ENCODE measurements at places on chromosomes 6 and 20. TPM values are rescaled to one million over a fixed set of nuclear protein-coding genes. Genes with fewer than 3 reads are reported as not detected.

KCNQ2 gene
- total RNA-seq, result 0.49 TPM

DNA sequence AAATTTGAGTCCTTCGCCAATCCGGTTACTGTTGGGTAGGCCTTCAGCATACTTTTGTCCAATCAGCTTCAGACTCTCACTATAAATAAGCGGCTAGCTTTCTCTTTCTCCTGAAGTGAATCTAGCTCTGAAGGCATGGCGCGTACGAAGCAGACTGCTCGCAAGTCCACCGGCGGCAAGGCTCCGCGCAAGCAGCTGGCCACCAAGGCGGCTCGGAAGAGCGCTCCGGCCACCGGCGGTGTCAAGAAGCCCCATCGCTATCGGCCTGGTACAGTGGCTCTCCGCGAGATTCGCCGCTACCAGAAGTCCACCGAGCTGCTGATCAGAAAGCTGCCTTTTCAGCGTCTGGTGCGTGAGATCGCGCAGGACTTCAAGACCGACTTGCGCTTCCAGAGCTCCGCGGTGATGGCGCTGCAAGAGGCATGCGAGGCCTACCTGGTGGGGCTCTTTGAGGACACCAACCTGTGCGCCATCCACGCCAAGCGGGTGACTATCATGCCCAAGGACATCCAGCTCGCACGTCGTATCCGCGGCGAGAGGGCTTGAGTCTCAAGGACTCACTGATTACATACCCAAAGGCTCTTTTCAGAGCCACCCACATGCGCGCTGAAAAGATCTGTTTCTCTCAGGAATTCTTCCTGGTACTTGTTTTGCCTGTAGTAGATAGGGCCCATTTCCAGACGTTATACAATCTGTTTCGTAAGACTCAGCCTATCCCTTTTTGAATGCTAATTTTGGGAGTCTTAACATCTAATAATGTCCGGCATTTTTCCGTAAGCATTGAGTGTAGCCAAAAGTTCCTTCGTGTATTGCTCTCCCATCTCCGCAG, 102.0 kb downstream of the OR2B2 start:
- no peaks in the 10 kb centered on the region for H3K36me3 ChIP-seq
- peaks cover 25% of the 10 kb centered on the region for H3K4me1 ChIP-seq
- H3K4me3 ChIP-seq, result peak overlapping the region; percentile 74
- peak; percentile 98 for DNase-seq
- peak overlapping the region; percentile 82 for H3K27ac ChIP-seq

- no peak overlapping the region for H3K4me3 ChIP-seq
- no peaks in the 10 kb centered on the region for H3K36me3 ChIP-seq
- no peak overlapping the region for H3K27ac ChIP-seq
- no peak for DNase-seq
Measured at GRCh38 chr6:22666021-22666420, 96.7 kb downstream of the HDGFL1 start.

RUNX2 gene
- total RNA-seq, result 0.61 TPM

LCA5 gene
- 0.26 TPM for total RNA-seq

PCED1A gene
- total RNA-seq, result 28.6 TPM

GRCh38 chr6:125188594-125189203, 35.1 kb downstream of the TPD52L1 start:
- H3K36me3 ChIP-seq, result no peaks in the 10 kb centered on the region
- H3K4me1 ChIP-seq, result no peaks in the 10 kb centered on the region
- H3K27ac ChIP-seq, result no peak overlapping the region
- no peak for DNase-seq
- H3K27me3 ChIP-seq, result no peaks in the 10 kb centered on the region
- no peak overlapping the region for H3K4me3 ChIP-seq

F13A1 gene
- 1.6 TPM for total RNA-seq

DNA sequence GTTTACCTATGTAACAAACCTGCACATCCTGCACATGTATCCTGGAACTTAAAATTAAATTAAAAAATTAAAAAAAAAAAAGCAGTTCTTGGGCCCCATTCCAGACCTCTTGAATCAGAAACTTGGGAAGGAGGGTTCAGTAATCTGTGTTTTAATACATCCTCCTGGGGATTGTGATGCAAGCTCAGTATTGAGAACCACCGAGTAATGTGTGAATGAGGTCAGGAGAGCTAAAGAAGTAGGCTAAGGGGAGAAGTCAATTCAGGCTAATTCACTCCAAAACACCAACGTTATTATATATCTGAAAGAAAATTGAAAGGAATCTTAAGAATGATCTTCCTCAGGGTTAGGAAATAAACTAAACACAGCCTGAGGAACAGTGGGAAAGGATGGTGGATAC, 120.4 kb downstream of the RNF144B start:
- 0 out of 2 replicates have a peak, but pooled peaks cover 4% of the 10 kb centered on the region for H3K27me3 ChIP-seq
- no peak for DNase-seq
- H3K4me3 ChIP-seq, result no peak overlapping the region
- H3K4me1 ChIP-seq, result no peaks in the 10 kb centered on the region

OR2B6 gene
- 1.7 TPM for total RNA-seq

GRCh38 chr6:49522710-49523593, 23.2 kb downstream of the GLYATL3 start:
- H3K36me3 ChIP-seq, result no peaks in the 10 kb centered on the region
- no peaks in the 10 kb centered on the region for H3K4me1 ChIP-seq
- no peak overlapping the region for H3K4me3 ChIP-seq
- H3K27ac ChIP-seq, result no peak overlapping the region
- no peaks in the 10 kb centered on the region for H3K27me3 ChIP-seq

GRCh38 chr6:168937054-168937453, 316.6 kb downstream of the THBS2 start:
- H3K27ac ChIP-seq, result no peak overlapping the region
- no peaks in the 10 kb centered on the region for H3K27me3 ChIP-seq
- H3K36me3 ChIP-seq, result no peaks in the 10 kb centered on the region
- no peaks in the 10 kb centered on the region for H3K4me1 ChIP-seq
- DNase-seq, result no peak

DNA sequence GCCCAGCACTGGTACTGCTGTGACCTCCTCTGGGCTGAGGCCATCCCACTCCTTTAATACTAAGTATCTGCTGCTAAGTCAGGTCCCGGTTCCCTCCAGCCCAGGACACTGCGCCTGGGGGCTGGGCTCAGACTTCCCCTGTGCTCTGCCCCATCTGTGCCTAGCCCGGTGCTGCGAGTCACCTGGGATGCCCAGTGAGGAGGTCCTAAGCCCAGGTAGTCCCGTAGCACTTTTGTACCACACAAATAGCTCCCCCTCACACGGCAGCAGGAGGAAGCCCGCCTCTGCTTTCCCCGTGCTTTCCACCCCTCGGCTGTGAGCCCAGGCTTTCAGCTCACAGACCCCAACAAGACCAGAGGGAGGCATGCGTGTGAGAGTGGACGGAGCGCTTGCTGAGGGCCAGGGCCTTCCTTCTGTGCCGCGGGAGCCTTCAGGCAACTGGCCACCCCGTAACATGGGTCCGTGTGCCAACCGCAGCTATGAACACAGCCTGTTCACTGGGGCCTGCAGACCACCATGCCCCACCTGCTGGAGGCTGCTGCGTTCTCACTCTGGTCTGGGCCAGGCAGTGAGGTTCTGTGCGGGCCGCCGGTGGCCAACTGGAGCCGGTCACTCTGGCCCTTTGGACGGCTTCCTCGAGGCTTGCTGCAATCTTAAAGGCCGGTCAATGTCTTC, 79.9 kb upstream of the MPC1 start:
- H3K27ac ChIP-seq, result no peak overlapping the region
- H3K4me1 ChIP-seq, result no peaks in the 10 kb centered on the region
- H3K36me3 ChIP-seq, result no peaks in the 10 kb centered on the region
- DNase-seq, result no peak
- no peak overlapping the region for H3K4me3 ChIP-seq

TTI1 gene
- 25.6 TPM for total RNA-seq

DNA sequence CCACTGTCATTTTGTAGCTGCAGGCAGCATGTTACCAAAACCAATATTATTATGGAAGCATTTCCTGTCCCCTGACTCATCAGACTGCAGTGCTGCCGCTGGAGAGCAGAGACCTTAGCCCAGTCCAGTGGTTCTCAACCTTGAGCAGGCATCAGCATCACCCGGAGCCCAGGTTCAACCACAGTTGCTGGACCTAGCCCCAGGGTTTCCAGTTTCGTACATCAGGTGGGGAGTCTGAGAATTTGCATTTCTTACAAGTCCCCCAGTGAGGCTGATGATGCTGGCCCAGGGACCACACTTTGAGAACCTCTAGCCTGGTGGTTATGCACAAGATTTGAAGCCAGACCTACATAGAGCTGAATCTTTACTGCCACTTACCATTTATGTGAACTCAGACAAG, 47.3 kb downstream of the LY86 start:
- peak; percentile 43 for DNase-seq
- peaks cover 30% of the 10 kb centered on the region for H3K4me1 ChIP-seq
- H3K4me3 ChIP-seq, result 0 out of 2 replicates have a peak overlapping the region, but pooled peaks have one; percentile 18
- H3K27me3 ChIP-seq, result no peaks in the 10 kb centered on the region
- H3K36me3 ChIP-seq, result peaks cover 4% of the 10 kb centered on the region

GRCh38 chr6:30684386-30685156, 1.9 kb downstream of the PPP1R18 start:
- peak overlapping the region; percentile 100 for H3K4me3 ChIP-seq
- H3K4me1 ChIP-seq, result peaks cover 18% of the 10 kb centered on the region
- peaks cover 9% of the 10 kb centered on the region for H3K36me3 ChIP-seq
- H3K27me3 ChIP-seq, result no peaks in the 10 kb centered on the region

- H3K27ac ChIP-seq, result no peak overlapping the region
- no peak overlapping the region for H3K4me3 ChIP-seq
- H3K4me1 ChIP-seq, result peaks cover 7% of the 10 kb centered on the region
- peaks cover 3% of the 10 kb centered on the region for H3K27me3 ChIP-seq
- no peaks in the 10 kb centered on the region for H3K36me3 ChIP-seq
Measured at GRCh38 chr6:17998003-17998402, 10.6 kb upstream of the KIF13A start.

DNA sequence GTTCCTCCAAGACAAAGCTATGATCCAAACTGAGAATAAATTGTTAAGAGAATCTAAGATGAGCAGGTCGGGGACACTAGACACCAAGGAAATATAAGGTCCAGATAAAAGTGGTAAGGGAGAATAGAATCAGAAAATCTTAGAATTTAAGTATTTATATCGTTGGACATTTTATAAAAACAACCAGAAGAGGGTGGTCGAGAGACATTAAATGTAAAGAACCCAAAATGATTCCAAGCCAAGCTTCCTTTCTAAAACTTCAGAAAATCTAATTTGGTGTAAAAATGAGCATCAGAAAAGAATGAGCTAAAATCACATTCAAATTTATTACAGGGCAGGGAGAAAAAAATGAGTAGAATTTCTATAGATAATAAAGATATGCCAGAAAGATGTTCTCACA, 97.8 kb upstream of the OGFRL1 start:
- H3K36me3 ChIP-seq, result no peaks in the 10 kb centered on the region
- H3K4me1 ChIP-seq, result no peaks in the 10 kb centered on the region
- no peaks in the 10 kb centered on the region for H3K27me3 ChIP-seq
- H3K27ac ChIP-seq, result no peak overlapping the region
- no peak for DNase-seq

DNA sequence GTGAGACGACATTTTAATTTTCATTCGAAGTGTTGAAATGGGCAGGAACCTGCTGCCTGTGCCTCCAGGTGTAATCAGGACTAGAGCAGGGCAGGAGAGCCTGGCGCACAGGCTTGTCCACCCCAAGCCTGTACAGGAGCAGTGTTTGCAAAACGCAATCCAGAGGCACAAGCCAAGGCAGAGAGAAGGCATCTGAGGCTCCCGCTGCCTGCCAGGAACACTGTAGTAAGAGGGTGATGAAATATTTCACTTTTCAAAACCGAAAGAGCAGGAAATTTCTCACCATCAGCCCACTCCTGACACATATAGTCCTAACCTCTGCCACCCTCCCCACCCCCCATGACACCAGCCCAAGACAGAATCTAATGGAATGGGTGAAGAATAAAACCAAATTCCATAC, 132.5 kb downstream of the RTN4IP1 start:
- DNase-seq, result no peak
- H3K27ac ChIP-seq, result no peak overlapping the region

DNA sequence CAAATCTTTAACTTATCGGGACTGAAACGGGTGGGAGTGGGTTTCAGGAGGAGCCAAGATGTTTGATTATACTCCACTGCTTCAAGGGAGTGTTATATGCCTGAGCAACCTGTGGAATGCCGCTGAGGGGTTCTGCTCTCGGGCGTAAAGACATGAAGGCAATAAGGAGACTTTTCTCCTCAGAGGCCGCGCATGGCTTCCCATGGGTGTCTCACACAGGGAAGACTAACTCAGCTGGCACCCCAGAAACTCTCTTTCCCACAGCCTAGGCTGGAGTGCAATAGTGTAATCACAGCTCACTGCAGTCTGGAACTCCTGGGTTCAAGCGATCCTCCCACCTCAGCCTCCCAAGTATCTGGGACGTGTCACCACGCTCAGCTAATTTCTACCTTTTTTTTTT, 5.1 kb upstream of the C20orf141 start:
- H3K27me3 ChIP-seq, result peaks cover 5% of the 10 kb centered on the region
- H3K4me1 ChIP-seq, result no peaks in the 10 kb centered on the region
- H3K4me3 ChIP-seq, result no peak overlapping the region
- H3K36me3 ChIP-seq, result no peaks in the 10 kb centered on the region
- no peak overlapping the region for H3K27ac ChIP-seq
- DNase-seq, result no peak

- H3K4me3 ChIP-seq, result no peak overlapping the region
- no peak overlapping the region for H3K27ac ChIP-seq
- H3K4me1 ChIP-seq, result no peaks in the 10 kb centered on the region
- H3K27me3 ChIP-seq, result no peaks in the 10 kb centered on the region
- no peak for DNase-seq
- peaks cover 49% of the 10 kb centered on the region for H3K36me3 ChIP-seq
Measured at GRCh38 chr6:160077024-160077423, 44.6 kb upstream of the SLC22A1 start.

GGTLC1 gene
- total RNA-seq, result not detected

DNA sequence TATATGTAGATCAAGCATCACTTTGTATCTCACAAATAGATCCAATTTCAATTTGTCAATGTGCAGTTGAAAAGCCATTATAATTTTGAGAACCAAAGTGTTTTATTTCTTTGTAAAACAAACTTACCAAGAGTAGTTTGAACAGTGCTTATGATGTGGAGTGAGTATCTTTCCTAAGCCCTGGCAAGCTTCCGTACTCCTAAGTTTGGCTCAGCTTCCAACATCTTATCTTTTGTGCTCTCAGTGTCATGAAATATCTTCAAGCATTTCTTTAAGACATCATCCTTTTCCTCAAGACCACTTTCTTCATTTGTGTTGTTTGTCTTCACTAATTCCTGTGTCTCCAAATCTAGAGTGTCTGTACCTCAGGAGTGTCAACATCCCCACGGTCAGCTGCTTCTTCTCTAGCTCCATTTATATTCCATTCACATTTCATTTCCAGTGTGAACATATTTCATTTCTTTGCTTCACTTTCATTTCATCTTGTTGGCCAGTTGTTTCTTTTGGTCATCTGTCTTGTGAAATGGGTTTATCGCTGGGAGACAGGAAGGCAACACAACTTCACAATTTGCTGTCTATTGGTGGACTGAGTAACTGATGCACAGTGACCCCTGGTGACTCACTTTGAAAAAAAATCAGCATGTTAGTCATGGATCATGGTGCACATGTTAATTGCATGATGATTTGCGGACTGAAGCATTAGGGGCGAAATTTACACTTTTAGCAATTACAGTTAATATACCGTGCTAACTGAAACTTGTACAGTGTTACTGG, 36.9 kb downstream of the SLC24A3 start:
- H3K27me3 ChIP-seq, result no peaks in the 10 kb centered on the region
- no peak overlapping the region for H3K4me3 ChIP-seq
- DNase-seq, result no peak
- H3K27ac ChIP-seq, result no peak overlapping the region
- no peaks in the 10 kb centered on the region for H3K36me3 ChIP-seq

GRCh38 chr6:32837651-32838113, 857 bp downstream of the TAP2 start:
- DNase-seq, result no peak
- H3K4me1 ChIP-seq, result peaks cover 58% of the 10 kb centered on the region
- H3K27me3 ChIP-seq, result no peaks in the 10 kb centered on the region
- peak overlapping the region; percentile 75 for H3K27ac ChIP-seq

CST7 gene
- not detected for total RNA-seq

GRCh38 chr6:141443668-141444289, 688.9 kb upstream of the GJE1 start:
- no peaks in the 10 kb centered on the region for H3K4me1 ChIP-seq
- H3K27ac ChIP-seq, result no peak overlapping the region
- H3K36me3 ChIP-seq, result no peaks in the 10 kb centered on the region

FLRT3 gene
- total RNA-seq, result 0.11 TPM
